ENCODE measurements at places on chromosomes 5 and 9. TPM values are rescaled to one million over a fixed set of nuclear protein-coding genes. Genes with fewer than 3 reads are reported as not detected.

DNA sequence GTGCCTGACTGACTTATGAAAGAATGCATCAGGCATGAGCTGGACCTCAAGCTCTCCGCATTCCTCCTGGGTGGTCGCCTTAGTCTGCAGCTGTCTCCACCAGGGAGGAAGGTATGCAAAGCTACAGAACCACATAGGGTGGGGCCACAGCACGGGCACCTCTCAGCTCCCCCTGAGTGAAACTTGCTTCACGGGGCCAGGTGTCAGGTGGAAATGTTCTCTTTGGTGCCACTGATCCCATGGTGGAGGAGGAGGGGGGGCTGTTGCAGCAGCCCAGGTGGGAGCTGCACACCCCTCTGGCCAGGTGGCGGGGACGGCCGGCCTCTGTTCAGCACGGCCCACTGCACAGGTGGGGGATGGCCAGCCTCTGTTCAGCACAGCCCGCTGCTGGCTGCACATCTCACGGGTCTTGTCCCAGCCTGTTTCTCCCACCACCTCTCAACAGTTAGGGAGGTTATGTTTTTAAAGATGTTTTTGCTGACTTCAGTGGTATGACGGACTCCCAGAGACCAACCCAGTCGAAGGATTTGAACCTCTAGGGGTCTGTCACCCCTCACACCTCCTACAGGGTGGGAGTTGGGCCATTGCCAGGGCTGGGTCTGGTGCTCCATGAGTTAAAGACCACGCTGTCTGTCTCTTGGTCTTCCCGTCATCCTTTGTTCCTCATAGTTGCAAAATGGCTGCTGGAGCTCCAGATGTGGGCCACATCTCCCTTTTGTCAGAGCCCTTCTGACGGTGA, 34.3 kb downstream of the MRPL36 start:
- no peaks in the 10 kb centered on the region for H3K36me3 ChIP-seq
- H3K4me3 ChIP-seq: no peak overlapping the region
- no peaks in the 10 kb centered on the region for H3K4me1 ChIP-seq
- no peaks in the 10 kb centered on the region for H3K27me3 ChIP-seq

DNA sequence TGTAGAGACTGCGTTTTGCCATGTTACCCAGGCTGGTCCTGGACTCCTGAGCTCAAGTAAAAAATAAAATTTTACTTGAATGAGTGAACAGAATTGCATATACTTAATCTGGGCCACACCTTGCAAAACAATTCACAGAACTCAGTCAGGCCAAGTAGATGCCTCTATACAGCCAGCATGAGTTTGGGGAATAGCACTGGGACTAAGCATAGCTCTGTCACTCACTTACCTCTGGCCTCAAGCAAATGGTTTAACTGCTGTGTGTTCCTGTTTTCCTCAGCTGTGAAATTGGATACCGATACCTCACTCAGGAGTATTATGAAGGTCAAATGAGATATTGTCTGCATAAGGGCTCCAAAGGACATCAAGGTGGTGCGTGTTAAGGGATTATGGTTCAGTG, 10.9 kb upstream of the FRMPD1 start:
- H3K4me3 ChIP-seq: no peak overlapping the region
- H3K27me3 ChIP-seq: peaks cover 3% of the 10 kb centered on the region
- H3K4me1 ChIP-seq: no peaks in the 10 kb centered on the region
- DNase-seq: no peak

DNA sequence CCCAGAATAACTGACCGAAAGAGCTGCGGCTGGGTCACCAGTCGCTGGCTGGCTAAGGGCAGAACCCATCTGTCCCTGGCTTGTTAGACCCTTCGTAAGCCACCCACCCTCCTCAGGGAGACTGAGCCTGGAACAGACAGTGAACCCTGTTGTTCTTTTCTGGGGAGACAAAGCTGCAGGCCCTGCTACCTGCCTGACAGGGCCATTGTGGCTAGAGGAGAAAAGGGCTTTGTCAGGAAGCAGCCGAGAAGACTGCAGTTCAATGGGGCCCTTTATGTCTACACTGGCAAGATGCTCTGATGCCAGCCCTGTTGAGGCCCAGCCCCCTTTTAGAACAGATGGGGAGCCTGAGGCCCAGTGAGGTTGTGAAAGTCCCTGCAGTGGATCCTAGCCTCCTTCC, 3.7 kb upstream of the NIPAL4 start:
- H3K36me3 ChIP-seq: no peaks in the 10 kb centered on the region
- no peak for DNase-seq
- no peak overlapping the region for H3K4me3 ChIP-seq
- no peak overlapping the region for H3K27ac ChIP-seq

DNA sequence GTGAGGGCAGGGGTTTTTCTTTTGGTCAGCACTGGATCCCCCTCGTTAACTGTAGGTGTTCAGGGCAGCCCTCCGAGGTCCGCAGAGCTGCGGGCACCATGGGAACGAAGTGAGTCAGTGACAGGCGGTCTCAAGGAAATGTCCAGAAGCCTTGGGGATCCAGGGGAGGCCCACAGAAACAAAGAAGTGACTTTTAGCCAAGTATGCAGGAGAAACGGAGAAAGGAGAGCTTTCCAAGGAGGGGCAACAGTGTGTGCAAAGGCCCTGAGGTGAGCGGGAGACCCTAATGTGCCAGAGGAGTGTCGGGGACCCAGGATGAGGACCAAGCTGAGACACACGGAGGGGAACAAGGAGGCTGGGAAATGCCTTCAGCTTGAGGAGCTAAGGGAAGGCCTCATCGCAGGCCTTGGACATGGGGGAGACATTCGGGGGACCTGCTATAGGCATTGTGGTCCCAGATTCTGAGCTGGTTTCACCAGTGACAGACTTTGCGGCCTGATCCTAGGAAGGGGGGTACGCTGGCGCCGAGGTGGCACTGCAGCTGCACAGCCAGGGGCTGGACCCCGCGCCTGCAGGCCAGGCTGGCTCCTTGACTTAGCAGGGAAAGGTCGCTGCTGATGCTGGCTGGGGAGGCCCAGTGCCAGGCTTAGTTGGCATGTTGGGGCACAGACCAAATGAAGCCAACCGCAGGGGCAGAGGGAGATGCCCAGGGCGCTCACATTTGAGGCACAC, 3.3 kb downstream of the LTC4S start:
- peaks cover 49% of the 10 kb centered on the region for H3K4me1 ChIP-seq
- peaks cover 12% of the 10 kb centered on the region for H3K36me3 ChIP-seq
- H3K27ac ChIP-seq: peak overlapping the region; percentile 58
- no peaks in the 10 kb centered on the region for H3K27me3 ChIP-seq
- DNase-seq: no peak

- no peaks in the 10 kb centered on the region for H3K4me1 ChIP-seq
- no peaks in the 10 kb centered on the region for H3K36me3 ChIP-seq
- H3K27me3 ChIP-seq: no peaks in the 10 kb centered on the region
- DNase-seq: no peak
These were observed 271.2 kb downstream of the SLIT3 start for GRCh38 chr5:169029661-169030274.

DNA sequence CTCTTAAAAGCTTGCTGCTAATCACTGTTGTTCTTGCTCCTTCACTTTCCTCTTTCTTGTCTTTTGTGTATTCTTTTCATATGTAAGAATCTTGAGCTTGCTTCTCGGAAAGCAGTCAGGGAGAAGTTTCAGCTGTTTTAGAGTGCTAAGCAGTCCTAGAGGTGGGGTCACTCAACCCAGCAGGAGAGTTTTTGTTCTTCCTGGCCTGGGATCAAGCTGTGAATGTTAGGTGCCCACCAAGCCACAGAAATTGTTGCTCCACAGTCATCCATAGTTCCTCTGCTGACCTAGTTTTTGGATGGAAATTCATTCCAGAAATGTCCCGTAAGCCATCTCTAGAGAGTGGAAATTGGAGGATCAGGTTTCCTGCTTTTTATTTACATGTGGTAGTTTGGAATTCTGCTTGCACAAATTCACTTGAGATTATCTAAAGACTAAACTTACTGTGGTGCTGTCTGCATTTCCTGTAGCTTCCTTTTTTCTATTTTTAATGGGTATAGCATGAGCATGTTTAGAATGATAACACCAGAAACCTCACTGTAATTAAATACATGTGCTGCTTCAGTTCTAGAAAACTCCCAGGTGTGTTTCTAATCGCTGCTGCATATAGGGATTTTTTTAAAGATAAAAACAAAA, 108.7 kb downstream of the MAST4 start:
- H3K4me3 ChIP-seq: no peak overlapping the region
- no peak for DNase-seq
- H3K27me3 ChIP-seq: no peaks in the 10 kb centered on the region
- no peaks in the 10 kb centered on the region for H3K4me1 ChIP-seq
- H3K27ac ChIP-seq: no peak overlapping the region

- no peaks in the 10 kb centered on the region for H3K4me1 ChIP-seq
- H3K36me3 ChIP-seq: no peaks in the 10 kb centered on the region
- H3K4me3 ChIP-seq: no peak overlapping the region
These were observed 251.6 kb upstream of the HAPLN1 start for GRCh38 chr5:83972236-83972635.

DNA sequence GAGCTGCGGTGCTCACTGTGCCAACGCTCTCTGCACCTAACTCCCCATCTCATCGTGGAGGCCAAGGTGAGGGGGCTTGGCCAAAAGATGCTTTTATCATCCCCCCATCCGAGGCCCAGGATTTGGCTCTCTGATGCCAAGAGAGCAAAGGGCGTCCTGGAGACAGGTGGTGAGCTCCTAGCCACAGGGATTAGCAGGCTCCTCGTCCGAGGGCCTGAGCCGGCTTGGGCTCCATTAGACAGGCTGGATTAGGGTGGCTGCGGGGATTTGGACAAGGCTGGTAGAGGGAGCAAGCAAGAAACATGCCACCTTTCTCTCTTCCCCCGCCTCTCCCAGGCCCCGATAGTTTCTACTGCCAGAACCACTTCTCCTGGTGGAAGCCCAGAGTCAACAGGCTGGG, 1.0 kb upstream of the GRM6 start:
- H3K4me3 ChIP-seq: no peak overlapping the region
- H3K27ac ChIP-seq: no peak overlapping the region
- no peaks in the 10 kb centered on the region for H3K4me1 ChIP-seq
- no peaks in the 10 kb centered on the region for H3K27me3 ChIP-seq
- no peaks in the 10 kb centered on the region for H3K36me3 ChIP-seq

SAXO1 gene
- total RNA-seq: 0.21 TPM

CLTA gene
- 62.0 TPM for total RNA-seq

IL4 gene
- total RNA-seq: not detected

ADAMTSL2 gene
- not detected for total RNA-seq

LECT2 gene
- not detected for total RNA-seq

EPB41L4B gene
- total RNA-seq: not detected

ANKRD18A gene
- 0.25 TPM for total RNA-seq

All from natural killer cell (primary cell).